Glutamatergic neuron (in vitro differentiated cells): ENCODE measurements at places on chromosomes 4 and X. TPM values are rescaled to one million over a fixed set of nuclear protein-coding genes. Genes with fewer than 3 reads are reported as not detected.

Gene NIPAL1
- total RNA-seq, result 0.83 TPM

Gene MID1IP1
- 44.9 TPM for total RNA-seq

Gene ZFP42
- 17.4 TPM for total RNA-seq

Gene TEX13B
- total RNA-seq, result not detected

Gene SSX3
- not detected for total RNA-seq

Gene DMP1
- total RNA-seq, result 3.0 TPM

Gene KIT
- total RNA-seq, result 3.0 TPM

Gene ADRA2C
- total RNA-seq, result 4.8 TPM

DNA sequence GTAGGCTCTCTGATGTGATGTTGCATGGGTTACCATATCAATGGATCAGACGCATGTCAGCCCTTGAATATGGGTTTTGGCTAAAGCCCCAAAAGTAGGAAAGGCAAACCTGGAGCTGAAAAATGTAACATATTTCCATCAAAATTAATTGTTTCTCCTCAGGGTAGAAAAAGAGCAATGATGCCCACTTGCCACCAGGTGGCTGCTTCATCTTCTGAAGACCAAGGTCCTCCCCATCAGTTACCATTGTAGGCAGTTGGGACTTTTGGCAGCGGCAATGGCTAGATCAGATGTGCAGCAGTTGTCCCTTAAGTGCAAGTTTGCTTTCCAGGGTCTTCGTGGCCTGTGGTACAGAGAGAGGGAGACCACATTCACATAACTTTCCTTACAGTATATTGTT lies 118.2 kb downstream of the NAF1 start:
- no peak overlapping the region for H3K27ac ChIP-seq
- DNase-seq, result peak; percentile 44
- H3K36me3 ChIP-seq, result no peaks in the 10 kb centered on the region
- no peaks in the 10 kb centered on the region for H3K27me3 ChIP-seq
- no peak overlapping the region for H3K4me3 ChIP-seq
- no peaks in the 10 kb centered on the region for H3K4me1 ChIP-seq

- no peak overlapping the region for H3K27ac ChIP-seq
- H3K4me1 ChIP-seq, result no peaks in the 10 kb centered on the region
- no peak for DNase-seq
- no peaks in the 10 kb centered on the region for H3K27me3 ChIP-seq
- no peak overlapping the region for H3K4me3 ChIP-seq
Observed at GRCh38 chrX:40120838-40121580, 23.3 kb upstream of the BCOR start.

- DNase-seq, result no peak
- H3K27me3 ChIP-seq, result no peaks in the 10 kb centered on the region
- no peak overlapping the region for H3K4me3 ChIP-seq
- no peaks in the 10 kb centered on the region for H3K36me3 ChIP-seq
Observed at GRCh38 chr4:160372390-160372789, 1269.5 kb downstream of the RAPGEF2 start.

DNA sequence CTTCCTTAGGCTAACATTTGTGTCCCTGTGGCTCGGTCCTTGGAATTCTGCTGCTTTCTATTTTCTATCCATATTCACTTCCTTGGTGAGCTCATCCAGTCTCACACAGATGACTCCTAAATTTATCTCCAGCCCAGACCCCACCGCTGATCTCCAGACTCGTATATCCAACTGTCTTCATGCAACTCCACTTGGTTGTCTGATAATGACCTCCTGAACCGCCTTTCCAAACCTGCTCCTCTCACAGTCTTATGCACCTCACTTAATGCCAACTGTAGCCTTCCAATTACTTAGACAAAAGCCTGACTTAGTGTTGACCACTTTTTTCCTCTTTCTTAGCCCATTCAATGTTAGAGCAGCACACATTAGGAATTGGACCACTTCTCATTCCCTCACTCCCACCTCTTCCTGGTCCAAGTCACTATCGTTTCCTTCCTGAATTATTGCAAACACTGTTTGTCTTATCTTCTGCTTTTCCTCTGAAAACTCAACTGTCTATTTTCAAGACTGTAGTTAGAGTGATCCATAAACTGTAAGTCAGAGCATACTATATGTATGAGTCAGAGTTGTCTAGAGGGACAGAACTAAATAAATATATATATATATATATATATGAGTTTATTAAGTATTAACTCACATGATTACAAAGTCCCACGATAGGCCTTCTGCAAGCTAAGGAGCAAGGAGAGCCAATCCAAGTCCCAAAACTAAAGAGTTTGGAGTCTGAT lies 292.5 kb downstream of the UNC5C start:
- DNase-seq, result no peak
- H3K36me3 ChIP-seq, result no peaks in the 10 kb centered on the region
- no peak overlapping the region for H3K4me3 ChIP-seq
- H3K4me1 ChIP-seq, result no peaks in the 10 kb centered on the region
- no peak overlapping the region for H3K27ac ChIP-seq
- H3K27me3 ChIP-seq, result peaks cover 4% of the 10 kb centered on the region

- peaks cover 3% of the 10 kb centered on the region for H3K36me3 ChIP-seq
- no peak for DNase-seq
- H3K4me1 ChIP-seq, result peaks cover 9% of the 10 kb centered on the region
Observed at GRCh38 chr4:81421346-81422218, 50.1 kb downstream of the RASGEF1B start.

- no peaks in the 10 kb centered on the region for H3K36me3 ChIP-seq
- no peak overlapping the region for H3K27ac ChIP-seq
- DNase-seq, result no peak
- peaks cover 3% of the 10 kb centered on the region for H3K27me3 ChIP-seq
Observed at GRCh38 chrX:70445951-70446350, 1.3 kb downstream of the DLG3 start.

GRCh38 chr4:174935607-174936006 lies 17.4 kb downstream of the ADAM29 start:
- H3K4me1 ChIP-seq, result no peaks in the 10 kb centered on the region
- no peak overlapping the region for H3K4me3 ChIP-seq
- H3K27me3 ChIP-seq, result no peaks in the 10 kb centered on the region

DNA sequence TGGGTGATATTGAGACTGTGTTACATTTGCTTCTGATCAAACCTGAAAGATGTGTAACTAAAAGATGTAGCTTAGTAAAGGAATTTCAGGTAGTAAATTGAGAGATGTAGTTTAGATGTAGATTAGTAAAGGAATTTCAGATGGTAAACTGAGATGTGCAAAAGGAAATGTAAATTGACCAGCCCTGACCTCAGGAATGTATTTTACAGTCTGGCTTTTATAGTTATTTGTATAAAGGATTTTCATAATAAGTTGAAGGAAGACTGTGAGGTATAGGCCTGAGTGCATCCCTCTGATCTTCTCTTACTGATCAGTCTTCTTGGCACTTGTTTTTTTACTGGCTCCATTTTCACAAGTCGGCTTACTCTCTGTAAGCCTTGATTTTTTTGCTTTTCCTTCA lies 3.2 kb downstream of the KLHL2 start:
- no peak overlapping the region for H3K4me3 ChIP-seq
- no peak for DNase-seq
- H3K27ac ChIP-seq, result no peak overlapping the region
- H3K4me1 ChIP-seq, result peaks cover 10% of the 10 kb centered on the region

DNA sequence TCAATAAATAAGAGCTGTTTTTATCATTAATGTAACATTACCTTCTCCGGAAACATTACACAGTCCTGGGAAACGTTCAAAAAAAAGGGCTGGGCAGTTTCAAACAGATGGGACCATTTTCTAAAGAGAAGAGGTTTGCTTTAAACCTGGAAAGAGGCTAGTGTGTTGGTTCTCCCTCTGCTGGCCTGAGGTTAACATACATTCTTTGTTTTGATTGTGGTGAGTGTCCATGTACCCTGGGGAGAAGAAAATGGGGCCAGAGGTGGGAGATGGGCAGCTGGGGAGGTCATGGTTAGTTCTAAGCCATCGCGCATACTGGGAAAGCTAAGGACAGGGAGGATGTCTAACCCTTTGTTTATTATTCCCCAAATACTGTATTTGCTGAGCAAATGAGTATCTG lies 194.7 kb downstream of the CPEB2 start:
- H3K27me3 ChIP-seq, result no peaks in the 10 kb centered on the region
- peaks cover 23% of the 10 kb centered on the region for H3K4me1 ChIP-seq
- H3K4me3 ChIP-seq, result peak overlapping the region; percentile 4
- DNase-seq, result peak; percentile 32
- H3K36me3 ChIP-seq, result no peaks in the 10 kb centered on the region

DNA sequence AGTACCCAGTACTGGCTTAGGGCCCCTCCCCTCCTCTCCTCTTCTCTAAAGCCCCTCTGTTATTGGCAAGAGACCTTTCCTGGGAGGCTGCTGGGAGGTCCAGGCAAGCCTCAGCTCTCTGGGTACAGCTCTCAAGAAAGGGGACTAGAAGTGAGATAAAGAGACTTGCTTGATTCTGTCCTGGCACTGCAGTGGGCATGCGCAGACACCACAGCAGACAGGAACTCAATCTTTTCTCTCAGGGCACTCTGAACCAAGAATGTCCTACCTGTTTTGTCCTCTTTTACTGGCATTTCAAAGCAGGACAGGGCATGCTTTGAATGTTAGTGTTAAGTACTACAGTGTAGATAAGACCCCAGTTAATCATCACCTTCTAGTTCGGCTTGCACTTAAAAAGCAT lies 74.9 kb downstream of the NYX start:
- DNase-seq, result no peak
- H3K4me3 ChIP-seq, result no peak overlapping the region
- no peaks in the 10 kb centered on the region for H3K36me3 ChIP-seq
- H3K27me3 ChIP-seq, result peaks cover 2% of the 10 kb centered on the region
- no peak overlapping the region for H3K27ac ChIP-seq
- H3K4me1 ChIP-seq, result peaks cover 17% of the 10 kb centered on the region

- DNase-seq, result no peak
- peak overlapping the region; percentile 64 for H3K27ac ChIP-seq
- peaks cover 4% of the 10 kb centered on the region for H3K4me1 ChIP-seq
- no peaks in the 10 kb centered on the region for H3K36me3 ChIP-seq
- peak overlapping the region; percentile 78 for H3K4me3 ChIP-seq
Observed at GRCh38 chrX:149505671-149506070, 565 bp upstream of the IDS start.

GRCh38 chr4:123806056-123806455 lies 409.5 kb downstream of the SPRY1 start:
- H3K27me3 ChIP-seq, result no peaks in the 10 kb centered on the region
- no peak for DNase-seq
- no peak overlapping the region for H3K27ac ChIP-seq
- no peaks in the 10 kb centered on the region for H3K4me1 ChIP-seq

GRCh38 chr4:186702297-186702696 lies 21.4 kb downstream of the FAT1 start:
- no peak overlapping the region for H3K4me3 ChIP-seq
- peaks cover 2% of the 10 kb centered on the region for H3K27me3 ChIP-seq
- H3K36me3 ChIP-seq, result no peaks in the 10 kb centered on the region
- no peak overlapping the region for H3K27ac ChIP-seq

DNA sequence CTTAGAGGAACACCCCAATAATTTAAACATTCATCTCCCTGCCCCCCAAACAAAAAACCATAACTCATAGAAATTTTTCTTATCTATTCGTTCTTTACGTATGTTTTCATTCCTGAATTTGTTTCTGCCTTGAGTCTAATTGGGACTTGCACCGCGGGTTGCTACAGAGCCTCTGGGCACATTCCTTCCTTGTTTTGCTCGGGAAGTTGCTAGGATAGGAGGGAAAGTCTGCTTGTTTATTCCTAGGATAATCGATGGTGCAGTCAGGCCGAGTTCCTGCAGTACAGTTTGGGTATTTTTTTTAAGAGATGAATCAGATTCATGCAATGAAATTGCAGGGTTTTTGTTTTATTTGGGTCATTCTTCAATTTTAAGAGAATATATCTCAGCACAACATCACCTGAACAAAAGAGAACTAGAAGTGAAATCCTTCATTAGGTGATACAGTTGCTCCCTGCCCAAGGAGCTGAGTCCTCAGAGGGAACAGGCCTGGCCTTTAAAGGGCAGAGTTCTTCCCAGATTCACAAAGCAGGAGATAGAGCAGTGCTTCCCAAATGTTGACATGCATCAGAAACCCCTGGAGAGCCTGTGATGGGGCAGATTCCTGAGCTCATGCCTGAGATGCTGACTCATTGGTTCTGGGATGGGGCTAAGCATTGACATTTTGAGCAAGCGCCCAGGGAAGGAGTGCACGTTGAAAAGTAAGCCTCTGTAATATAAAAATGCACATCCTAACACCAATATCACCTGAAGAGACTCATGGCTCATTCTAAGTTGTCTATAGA lies 114.9 kb upstream of the FAM9B start:
- DNase-seq, result no peak
- H3K4me1 ChIP-seq, result no peaks in the 10 kb centered on the region

- DNase-seq, result no peak
- no peak overlapping the region for H3K4me3 ChIP-seq
- no peaks in the 10 kb centered on the region for H3K27me3 ChIP-seq
Observed at GRCh38 chrX:22739276-22739675, 260.5 kb upstream of the DDX53 start.

DNA sequence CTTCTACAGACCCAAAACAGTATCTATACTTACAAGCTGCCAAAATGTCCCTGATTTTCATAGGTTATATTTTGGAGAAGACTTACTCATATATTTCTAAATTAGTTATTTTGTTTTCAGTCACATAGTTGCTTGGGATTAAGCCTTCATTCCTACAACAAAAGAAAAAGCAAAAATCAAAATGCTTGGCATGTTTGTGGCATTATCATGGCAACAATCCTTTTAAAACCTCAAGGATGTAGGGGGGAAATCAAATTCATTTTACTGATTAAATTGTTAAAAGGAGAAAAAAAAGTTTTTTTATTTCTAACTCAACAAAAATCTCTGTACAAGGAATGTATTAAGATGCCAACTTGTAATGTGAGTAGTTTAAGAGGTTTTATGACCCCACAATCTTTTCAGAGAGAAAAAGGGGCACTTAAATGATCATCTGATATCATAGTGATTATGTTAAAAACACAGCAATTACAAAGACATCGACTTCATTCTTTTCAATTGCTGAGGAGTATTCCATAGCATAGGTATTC lies 23.5 kb downstream of the TXK start:
- H3K4me1 ChIP-seq, result no peaks in the 10 kb centered on the region
- no peak overlapping the region for H3K4me3 ChIP-seq
- DNase-seq, result no peak
- no peaks in the 10 kb centered on the region for H3K36me3 ChIP-seq
- no peak overlapping the region for H3K27ac ChIP-seq

- no peak for DNase-seq
- H3K36me3 ChIP-seq, result no peaks in the 10 kb centered on the region
- H3K4me3 ChIP-seq, result no peak overlapping the region
- H3K27ac ChIP-seq, result no peak overlapping the region
- no peaks in the 10 kb centered on the region for H3K27me3 ChIP-seq
Observed at GRCh38 chrX:65696613-65697012, 29.2 kb downstream of the MSN start.
